ENCODE measurements at places on chromosomes 2 and 18.

DNA sequence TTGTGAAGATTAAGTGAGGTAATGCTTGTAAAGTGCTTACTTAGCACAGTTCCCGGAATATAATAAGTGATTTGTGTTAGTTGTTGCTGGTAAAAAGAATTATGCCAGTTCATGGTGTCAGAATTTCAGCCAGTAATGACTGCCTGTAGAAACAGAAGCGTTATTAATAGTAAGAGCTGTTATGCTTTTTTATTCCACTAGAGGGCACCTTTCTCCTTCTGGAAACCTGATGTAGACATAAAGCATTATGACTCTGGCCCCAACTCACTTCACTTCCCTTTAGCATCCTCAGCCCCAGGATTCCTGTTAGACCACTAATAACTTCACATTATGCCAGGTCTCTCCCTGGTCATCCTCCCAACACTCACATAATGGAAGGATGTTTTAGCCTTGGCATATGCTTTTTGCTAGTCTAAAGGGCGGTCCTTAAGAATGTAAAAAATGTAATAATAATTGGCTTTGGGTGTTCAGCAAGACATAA, 34.9 kb downstream of the C18orf54 start:
- DNase-seq: no peak

GRCh38 chr2:74183878-74184277, 5.2 kb upstream of the MOB1A start:
- DNase-seq: no peak

DNA sequence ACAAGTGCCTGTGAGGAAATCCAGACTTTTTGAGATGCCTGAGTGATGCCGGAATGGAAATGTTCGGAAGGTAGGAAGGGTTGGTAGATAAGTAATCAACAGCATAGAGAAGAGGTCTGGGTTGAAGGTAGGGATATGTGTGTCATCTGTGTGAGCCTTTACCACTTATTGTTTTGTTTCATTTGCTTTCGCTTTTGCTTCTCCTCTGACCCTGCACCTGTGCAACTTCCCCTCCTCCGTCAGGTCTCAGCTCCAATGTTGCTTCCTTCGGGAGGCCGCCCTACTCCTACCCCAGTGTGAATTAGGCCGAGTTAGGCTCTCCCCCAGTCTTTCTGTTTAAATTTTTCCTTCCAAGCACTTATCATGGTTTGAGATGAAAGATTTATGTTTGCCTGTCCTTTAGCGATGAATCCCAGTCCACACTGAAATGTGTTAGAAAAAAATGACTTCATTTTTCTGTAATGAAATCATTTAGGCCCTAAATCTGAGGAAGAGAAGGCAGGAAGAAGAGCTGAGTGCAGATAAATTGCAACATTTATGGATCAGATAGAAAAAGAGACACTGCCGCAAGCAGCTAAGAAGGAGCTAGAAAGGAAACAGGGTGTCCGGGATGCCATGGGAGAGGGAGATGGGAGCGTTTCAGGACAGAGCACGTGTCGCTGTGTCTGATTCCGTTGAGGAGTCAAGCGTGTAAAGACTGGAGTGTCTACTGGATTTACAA, 139.6 kb upstream of the PELI1 start:
- no peak for DNase-seq

GRCh38 chr2:113190871-113191270, 17.1 kb downstream of the PSD4 start:
- DNase-seq: no peak

GRCh38 chr2:190636361-190636760, 12.5 kb upstream of the NAB1 start:
- no peak for DNase-seq

- DNase-seq: no peak
Measured at GRCh38 chr2:180905002-180905401, 75.4 kb upstream of the UBE2E3 start.

- no peak for DNase-seq
Measured at GRCh38 chr2:57850415-57851130, 196.0 kb upstream of the VRK2 start.

GRCh38 chr2:94993176-94994062, 32.1 kb upstream of the MAL start:
- DNase-seq: peak; percentile 28

- no peak for DNase-seq
Measured at GRCh38 chr2:109178968-109179367, 50.0 kb downstream of the SH3RF3 start.

- no peak for DNase-seq
Measured at GRCh38 chr2:49219741-49220140, 65.4 kb upstream of the FSHR start.

DNA sequence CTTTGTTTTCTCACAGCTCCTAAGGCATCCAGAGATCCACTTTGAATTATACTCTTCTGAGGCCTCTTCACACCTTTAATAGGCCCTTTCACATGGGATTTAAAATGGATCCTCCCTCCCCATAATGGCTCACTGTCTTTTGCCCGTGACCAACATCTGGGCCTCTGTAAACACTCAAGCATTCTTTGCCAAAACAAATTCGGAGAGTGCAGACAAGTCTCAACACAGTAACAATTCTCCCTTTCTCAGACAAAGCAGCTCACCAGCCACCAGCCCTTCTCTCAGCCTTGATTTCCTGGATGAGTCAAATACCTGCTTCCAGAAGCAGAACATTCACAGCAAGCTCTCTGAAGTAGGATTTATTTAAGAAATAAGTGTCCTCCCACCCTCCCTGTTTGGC, 14.0 kb upstream of the IMP4 start:
- DNase-seq: no peak

DNA sequence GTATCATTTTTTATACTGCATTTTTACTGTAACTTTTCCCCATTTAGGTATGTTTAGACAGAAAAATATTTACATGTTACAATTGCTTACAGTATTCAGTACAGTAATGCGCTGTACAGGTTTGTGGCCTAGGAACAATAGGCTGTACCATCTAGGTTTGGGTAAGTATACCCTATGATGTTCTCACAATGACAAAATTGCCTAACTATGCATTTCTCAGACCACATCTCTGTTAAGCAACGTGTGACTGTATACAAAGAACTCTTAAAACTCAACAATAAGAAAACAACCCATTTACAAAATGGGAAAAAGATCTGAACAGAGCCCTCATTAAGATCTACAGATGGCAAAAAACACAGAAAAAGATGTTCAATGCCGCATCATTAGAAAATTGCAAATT, 29.4 kb downstream of the FAM210A start:
- no peak for DNase-seq

GRCh38 chr18:76529433-76529811, 34.4 kb upstream of the ZNF516 start:
- DNase-seq: no peak

DNA sequence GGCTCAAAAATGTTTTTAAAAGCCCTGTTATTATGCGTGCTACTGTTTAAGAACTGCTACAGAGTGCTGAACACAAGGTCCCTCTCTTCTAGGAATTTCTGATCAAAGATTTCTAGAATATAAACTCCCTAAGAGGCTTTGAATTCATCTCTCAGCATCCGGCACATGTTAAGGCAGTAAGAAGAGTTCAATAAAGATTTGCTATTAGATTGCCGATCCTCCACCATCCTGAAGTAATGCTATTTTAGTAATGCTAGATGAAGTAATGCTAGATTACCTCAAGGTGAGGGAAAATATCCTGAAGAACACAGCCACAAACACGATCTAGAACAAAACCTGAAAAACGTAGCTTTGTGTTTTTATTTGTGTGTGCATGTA, 949 bp upstream of the MYL12B start:
- DNase-seq: no peak

GRCh38 chr2:189685540-189686229, 11.2 kb downstream of the ANKAR start:
- no peak for DNase-seq

DNA sequence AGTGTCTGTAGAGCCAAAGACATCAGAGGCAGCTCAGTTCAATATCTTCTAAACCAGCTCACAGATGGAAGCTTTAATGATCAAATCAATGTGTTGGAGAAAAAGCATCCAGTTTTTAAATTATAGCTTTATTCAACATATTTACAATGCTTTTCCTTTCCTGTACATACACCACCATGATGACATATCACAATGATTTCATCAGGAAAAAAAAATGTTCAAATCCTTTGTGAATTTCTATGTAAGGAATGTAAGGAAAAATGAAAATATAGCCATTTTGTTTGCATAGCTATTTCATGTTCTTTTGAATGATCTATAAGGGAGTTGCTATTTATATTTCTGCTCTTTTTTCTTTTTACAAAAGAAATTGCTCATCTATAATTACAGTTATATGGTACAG, 134.7 kb upstream of the CDH20 start:
- DNase-seq: no peak

GRCh38 chr2:67985586-67985985, 77.2 kb downstream of the C1D start:
- no peak for DNase-seq
